ENCODE measurements at places on chromosomes 12 and 14. TPM values are rescaled to one million over a fixed set of nuclear protein-coding genes. Genes with fewer than 3 reads are reported as not detected.

- no peak for DNase-seq
Measured at GRCh38 chr14:35158951-35159653, 36.8 kb downstream of the PRORP start.

NACA gene
- 2,525 TPM for polyA plus RNA-seq

GRCh38 chr14:32300136-32300535 lies 29.0 kb upstream of the AKAP6 start:
- no peak for DNase-seq

SSTR1 gene
- 1.7 TPM for polyA plus RNA-seq

DNA sequence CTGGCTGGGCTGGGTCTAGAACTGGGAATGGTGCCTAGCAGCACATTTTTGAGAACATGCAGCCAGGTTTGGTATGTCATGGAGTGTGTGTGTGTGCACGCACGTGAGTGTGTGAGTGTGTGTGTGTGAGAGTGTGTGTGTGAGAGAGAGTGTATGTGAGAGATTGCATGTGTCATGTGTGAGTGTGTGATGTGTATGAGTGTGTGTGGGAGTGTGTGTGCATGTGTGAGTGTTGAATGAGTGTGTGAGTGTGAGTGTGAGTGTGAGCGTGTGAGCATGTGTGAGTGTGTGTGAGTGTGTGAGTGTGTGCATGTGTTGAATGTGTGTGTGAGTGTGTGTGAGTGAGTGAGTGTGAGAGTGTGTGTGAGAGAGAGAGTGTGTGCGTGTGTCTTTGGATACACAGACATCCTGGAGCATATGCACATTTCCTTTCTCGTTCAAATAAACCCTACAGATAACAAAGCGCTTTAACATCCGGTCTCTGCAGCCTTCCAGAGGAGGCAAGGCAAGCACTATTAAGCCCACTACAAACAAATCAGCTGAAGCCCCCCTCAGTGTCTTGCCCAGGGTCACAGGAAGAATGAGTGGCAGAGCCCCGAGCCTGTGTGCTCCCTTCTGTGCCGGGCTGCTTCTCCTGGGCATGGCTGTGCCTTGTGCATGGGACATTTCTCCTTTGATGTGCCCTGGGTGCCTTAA lies 108.7 kb upstream of the ETV6 start:
- DNase-seq = no peak

- DNase-seq = no peak
Measured at GRCh38 chr14:84704601-84705000, 825.3 kb upstream of the FLRT2 start.

DNA sequence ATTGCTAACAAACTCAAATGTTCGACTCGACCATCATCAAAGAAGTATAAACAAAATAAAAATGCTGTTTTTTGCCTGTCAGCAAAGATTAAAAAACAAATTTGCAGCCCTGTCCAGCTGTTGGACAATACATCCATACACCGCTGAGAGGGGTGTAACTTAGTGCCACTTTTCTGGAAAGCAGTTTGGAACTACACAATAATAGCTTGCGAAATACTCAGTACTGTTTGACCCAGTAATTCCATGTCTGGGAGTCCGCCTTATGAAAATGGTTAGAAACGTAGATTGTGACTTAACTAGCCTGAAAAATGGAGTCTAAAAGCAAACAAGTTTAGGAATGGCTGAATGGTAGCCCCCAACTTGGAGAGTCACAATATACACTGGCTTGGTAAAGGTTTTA lies 6.4 kb downstream of the USP30 start:
- DNase-seq = no peak

ASIC1 gene
- 3.3 TPM for polyA plus RNA-seq

OTOGL gene
- 1.0 TPM for polyA plus RNA-seq

DNA sequence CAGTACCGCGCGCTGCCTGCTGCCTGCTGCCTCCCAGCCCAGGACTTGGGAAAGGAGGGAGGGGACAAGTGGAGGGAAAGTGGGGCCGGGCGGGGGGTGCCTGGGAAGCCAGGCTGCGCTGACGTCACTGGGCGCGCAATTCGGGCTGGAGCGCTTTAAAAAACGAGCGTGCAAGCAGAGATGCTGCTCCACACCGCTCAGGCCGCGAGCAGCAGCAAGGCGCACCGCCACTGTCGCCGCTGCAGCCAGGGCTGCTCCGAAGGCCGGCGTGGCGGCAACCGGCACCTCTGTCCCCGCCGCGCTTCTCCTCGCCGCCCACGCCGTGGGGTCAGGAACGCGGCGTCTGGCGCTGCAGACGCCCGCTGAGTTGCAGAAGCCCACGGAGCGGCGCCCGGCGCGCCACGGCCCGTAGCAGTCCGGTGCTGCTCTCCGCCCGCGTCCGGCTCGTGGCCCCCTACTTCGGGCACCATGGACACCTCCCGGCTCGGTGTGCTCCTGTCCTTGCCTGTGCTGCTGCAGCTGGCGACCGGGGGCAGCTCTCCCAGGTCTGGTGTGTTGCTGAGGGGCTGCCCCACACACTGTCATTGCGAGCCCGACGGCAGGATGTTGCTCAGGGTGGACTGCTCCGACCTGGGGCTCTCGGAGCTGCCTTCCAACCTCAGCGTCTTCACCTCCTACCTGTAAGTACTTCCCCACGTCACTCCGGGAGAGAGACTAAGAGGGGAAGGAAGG lies at the start of gene LGR5:
Gene LGR5, plus strand, starts transcription at position 186 of the 732 bp plus-strand sequence. Its CDS starts 283 bp downstream, at position 469.
- DNase-seq = no peak

GRCh38 chr12:111418594-111418880 lies 12.8 kb downstream of the SH2B3 start:
- no peak for DNase-seq

All from right renal cortex interstitium (tissue), 3 donors.